ENCODE measurements at places on chromosomes 16 and 17.

DNA sequence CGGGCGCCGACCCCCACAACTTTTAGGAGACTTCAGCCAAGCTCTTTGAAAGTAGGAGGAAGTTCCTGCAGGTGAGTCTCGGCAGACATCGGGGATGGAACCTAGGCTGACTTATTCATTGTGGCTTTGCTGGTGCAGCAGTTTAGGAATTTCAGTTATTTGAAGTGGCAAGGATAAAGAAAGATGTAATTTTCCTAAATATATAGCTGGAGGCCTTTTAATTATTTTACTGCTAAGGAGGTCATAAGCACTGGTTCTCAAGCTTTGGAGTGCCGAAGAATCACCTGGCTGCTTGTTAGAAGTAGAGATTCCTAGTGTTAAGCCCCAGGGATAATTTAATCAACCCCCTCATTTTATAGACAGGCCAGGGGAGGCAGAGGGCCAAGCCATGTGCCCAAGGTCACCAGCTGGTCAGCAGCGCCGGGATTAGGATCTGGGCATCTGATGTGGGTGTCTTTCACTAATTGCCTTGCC lies 28.9 kb upstream of the BCAR1 start:
- DNase-seq: no peak

- DNase-seq: no peak
Observed at GRCh38 chr16:87218281-87219055, 98.7 kb downstream of the C16orf95 start.

- DNase-seq: no peak
Observed at GRCh38 chr16:19872935-19873334, 11.7 kb downstream of the GPRC5B start.

DNA sequence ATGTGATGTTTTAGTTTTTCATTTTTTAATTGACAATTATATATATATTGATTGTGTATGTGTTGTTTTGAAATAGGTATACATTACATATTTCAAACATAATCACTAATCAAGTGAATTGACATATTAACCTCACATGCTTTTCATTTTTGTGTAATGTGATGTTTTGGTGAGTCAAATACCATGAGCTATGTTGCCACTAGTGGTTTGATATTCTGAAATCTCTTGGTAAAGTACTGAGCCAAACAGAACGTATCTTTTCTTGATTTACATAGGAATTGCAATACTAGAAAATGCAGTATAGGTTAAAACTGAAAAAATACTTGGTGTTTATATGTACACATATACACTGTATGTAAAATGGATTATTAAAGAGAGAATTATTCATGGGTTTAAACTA lies 65.2 kb upstream of the SIAH1 start:
- DNase-seq: no peak

DNA sequence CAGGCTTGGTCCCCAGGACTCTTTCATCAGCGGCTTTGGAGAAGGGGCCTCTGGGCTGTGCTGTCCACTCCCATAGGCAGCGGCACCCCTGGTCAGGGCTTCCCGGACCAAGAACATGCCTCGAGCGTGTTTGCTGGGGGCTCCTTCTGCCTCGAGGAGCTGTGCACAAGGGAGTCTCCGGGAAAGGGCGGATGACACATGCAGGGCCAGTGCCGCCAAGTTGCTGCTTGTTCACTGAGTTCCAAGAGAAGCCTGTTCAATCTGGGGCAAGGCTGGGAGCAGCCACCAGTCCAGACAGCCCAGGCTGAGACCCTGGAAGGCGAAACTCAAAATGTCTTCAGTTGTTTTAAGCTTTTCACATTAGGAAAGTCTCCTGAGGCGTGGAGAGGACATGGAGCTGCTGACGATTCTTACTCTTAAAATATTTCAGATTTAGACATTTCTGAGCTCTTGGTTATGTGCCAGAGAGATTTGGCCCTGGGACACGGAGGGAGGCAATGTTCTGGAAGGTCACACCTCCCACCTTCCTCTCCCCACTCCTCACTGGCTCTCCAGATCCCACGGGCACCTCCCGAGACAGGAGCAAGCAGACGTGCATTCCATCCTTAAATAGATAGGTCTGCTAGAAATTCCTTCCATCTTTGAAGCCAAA lies 84.5 kb upstream of the ZNF469 start:
- DNase-seq: no peak

GRCh38 chr16:1072526-1073261 lies at the start of gene SSTR5:
Gene SSTR5 (plus strand): TSS chr16:1072747. CDS start chr16:1078869, 6,122 bp downstream.
- no peak for DNase-seq

DNA sequence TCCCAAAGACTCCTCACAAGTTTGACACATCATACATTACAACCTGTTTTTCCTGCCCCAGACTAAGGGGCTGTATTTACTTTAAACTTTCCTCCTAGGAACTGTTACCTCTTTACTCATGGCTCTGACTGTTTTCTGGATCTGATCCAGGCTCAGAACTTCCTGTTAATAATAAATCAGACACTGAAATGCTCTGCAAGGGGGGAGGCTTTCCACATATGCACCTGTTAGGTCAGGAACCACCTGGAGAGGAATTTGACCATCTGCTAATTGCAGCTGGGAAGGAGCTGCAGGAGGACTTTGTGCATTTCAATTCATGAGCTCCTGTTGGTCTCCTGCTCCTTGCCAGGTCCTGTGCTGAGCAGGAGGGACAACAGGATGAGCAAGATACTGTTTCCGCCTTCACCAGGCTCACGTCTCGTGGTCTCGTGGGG lies 476.9 kb upstream of the CDH5 start:
- DNase-seq: no peak

- no peak for DNase-seq
Observed at GRCh38 chr17:28346746-28347246, 10.5 kb downstream of the POLDIP2 start.

GRCh38 chr16:79767421-79768275 lies 167.1 kb upstream of the MAF start:
- DNase-seq: no peak

- no peak for DNase-seq
Observed at GRCh38 chr17:68784431-68784830, 170.8 kb downstream of the ABCA8 start.

GRCh38 chr16:27922433-27922832 lies 141.1 kb downstream of the GSG1L start:
- no peak for DNase-seq

- DNase-seq: no peak
Observed at GRCh38 chr17:76107509-76107908, 3.9 kb upstream of the EXOC7 start.

DNA sequence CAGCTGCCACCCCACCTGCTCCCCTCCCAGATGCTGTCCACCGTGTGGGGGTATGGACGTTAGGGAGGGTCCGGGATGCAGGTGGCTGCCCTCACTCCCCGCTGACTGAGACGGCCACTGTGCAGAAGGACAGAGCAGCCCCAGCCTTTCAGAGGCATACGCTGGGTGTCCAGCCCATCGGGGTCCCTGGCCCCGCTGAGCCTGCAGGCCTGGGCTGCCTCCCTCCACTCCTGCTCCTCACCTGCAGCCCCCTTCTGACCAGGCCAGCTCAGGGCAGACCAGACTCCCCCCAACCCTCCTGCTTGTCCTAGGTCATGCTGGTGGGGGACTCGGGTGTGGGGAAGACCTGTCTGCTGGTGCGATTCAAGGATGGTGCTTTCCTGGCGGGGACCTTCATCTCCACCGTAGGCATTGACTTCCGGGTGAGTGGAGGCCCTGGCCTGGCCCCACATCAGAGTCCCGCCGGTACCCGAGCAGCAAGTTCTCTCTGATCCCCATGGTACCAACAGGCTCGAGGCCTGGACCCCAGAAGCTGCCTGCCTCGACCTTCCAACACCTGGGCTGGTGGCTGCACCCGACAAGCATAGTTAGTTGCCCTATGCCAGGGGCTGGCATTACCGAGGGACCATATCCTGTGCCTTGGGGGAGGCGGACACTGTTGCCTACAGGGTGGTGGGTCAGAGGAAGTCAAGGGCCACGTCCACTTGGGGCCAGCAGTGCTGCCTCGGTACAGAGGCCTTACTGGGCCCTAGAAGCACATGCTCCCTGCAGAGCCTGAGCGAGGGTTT lies 1.4 kb downstream of the RAB26 start:
- DNase-seq: no peak

- DNase-seq: no peak
Observed at GRCh38 chr17:74028354-74029116, 174.9 kb upstream of the RPL38 start.

- DNase-seq: no peak
Observed at GRCh38 chr17:40479754-40480480, 21.5 kb downstream of the TNS4 start.

DNA sequence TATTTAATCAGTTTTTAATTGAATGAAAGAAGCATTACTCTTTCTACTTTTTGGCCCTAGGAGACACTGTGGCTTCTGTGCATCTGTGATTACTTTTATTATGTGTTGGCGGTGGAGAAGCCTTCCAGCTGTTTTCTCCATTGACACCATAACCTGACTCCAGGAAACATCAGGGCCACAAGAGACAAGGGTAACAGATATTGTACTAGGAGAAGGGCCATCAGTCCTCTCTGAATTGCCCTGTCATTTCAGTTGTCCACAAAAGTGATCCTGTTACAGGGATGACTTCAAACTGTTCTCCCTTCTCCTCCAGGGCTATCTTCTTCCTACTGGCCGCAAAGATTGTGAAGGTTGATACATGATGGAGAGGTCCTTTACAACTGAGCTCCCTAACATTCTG lies 14.6 kb downstream of the KRT39 start:
- DNase-seq: no peak

- no peak for DNase-seq
Observed at GRCh38 chr17:82815790-82816305, 24.0 kb downstream of the ZNF750 start.

GRCh38 chr16:81838794-81839193 lies 59.7 kb downstream of the PLCG2 start:
- DNase-seq: no peak

- DNase-seq: no peak
Observed at GRCh38 chr17:27800522-27800921, at the start of gene NOS2. Gene NOS2 (minus strand): TSS chr17:27800529. CDS start chr17:27798809, 1,720 bp downstream.

- DNase-seq: no peak
Observed at GRCh38 chr16:20899071-20899470, 1.1 kb downstream of the DCUN1D3 start.

- DNase-seq: no peak
Observed at GRCh38 chr17:74326506-74326905, 480 bp downstream of the KIF19 start.

- DNase-seq: no peak
Observed at GRCh38 chr17:43533699-43534098, 12.4 kb downstream of the ETV4 start.

DNA sequence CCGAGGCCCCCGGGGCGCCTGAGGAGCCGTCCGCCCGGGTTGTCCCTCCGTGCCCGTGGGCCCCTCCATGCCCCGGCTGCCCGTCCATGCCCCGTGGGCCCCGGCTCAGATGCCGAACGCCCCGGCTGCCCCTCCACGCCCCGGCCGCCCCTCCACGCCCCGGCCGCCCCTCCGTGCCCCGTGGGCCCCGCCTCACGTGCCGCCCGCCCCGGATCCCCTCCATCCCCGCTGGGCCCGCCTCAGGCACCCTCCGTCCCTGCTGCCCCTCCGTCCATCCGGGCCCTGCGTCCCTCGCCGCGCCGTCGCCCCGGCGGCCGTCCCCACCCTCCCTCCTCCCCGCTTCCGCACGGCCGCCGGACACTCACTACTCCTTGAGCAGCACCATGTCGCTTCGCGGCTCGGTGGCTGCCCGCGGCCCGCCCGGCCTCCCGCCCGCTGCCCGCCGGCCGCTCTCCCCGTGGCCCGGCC lies 382 bp downstream of the PITPNA start:
- no peak for DNase-seq

- no peak for DNase-seq
Observed at GRCh38 chr17:34758316-34758715, 178.9 kb downstream of the TMEM132E start.

GRCh38 chr16:85436207-85436606 lies 176.9 kb upstream of the GSE1 start:
- no peak for DNase-seq

DNA sequence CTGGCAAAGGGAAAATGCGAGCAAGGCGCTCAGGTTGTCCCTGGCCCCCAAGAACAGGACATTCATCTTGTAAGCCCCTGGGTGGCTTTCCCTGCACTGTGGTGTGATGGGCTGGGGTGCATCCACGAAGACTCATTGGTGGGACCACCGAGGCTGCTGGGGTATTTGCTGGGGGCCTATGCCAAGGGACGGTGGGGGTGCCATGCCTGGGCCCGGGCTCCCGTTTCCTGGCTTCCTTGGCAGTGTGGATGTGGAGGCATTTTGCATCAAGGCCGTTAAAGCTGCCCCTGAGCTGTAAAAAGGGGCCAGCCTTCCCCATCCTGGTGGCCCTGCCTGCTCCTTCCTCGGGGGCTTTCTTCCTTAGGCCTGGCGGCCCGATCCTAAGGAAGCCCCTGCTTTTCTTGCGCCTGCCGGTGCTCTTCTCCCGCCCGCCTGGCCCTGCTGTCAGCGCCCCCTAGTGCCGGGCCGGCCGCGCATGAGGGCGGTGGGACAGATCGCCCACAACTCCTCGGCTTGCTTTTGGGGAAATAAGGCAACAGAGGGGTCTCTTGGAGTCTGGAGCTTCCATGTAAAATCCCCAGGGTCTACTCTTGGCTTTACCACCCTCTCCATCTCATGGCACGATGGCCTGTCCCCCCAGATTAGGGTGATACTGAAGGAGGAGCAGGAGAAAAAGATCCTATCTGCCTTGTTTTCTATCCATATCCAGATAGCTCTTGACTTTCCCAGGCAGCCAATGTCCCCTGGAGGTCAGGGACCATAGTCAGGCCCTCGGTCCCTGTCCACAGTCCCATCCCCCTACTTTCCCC lies 9.8 kb upstream of the TBX2 start:
- no peak for DNase-seq

DNA sequence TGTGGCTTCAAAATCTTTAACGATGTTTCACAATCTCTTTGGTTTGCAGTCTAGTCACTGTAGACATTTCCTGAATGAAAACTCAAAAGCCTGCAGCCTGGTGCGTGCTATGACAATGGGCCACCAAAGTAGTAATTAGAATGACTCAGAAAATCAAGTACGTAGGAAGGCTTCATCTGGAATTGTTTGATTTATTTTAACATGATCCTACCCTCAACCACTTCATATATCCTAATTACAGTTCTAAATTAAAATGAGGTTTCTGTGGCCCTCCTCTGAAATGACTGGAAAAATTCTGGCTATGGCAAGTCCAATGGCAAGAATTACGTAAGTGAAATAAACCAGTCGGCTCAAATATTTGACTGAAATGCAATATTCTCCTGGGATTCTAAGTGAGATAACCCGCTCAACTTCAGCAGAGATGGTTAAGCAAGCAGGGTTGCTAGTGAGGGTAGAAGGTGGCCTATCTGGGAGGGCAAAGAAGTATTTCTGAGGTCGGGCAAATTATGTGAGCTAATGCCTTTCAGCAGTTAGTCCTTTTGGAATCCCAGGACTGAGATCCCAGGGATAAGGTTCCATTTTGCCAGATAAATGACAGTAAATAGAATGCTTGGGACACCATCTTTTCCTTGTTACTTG lies 145.6 kb upstream of the MYOCD start:
- DNase-seq: no peak

- DNase-seq: no peak
Observed at GRCh38 chr16:54409982-54410381, 123.4 kb upstream of the IRX3 start.

DNA sequence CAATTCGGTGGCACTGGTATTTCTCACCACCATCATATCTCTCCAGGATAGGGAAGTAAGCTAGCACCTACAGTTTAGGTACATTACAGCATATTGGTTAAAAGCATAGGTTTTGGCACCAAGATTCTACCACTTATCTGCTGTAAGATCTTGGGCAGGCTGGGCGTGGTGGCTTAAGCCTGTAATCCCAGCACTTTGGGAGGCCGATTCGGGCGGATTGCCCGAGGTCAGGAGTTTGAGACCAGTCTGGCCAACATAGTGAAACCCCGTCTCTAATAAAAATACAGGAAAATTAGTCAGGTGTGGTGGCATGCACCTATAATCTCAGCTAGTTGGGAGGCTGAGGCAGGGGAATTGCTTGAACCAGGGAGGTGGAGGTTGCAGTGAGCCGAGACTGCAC lies 51.4 kb downstream of the GPATCH8 start:
- DNase-seq: no peak

All from NCI-H2107 (cell line).